CD8-positive, alpha-beta memory T cell (primary cell): ENCODE measurements at places on chromosomes 3 and 15.
A peak's percentile ranks its signal among the peaks of the same experiment; 100 is the strongest.

DNA sequence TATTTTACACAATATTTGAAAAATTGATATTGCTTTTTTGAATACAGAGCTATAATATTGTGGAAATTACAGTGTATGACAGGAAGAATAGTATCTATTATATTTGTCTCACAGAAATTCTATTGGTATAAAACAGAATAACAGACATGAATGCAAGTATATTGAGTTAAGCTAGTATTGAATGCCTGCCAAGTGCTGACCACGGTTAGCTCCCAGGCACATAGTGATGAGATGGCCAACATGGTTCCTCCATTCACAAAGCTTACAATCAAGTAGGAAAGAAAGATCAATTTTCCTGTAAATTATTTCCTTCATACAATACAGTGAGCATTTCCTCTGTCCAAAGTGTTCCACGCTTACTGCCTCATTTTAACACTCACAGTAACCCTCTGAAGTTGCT lies 67.6 kb downstream of the TP63 start:
- no peaks in the 10 kb centered on the region for H3K27me3 ChIP-seq
- no peaks in the 10 kb centered on the region for H3K4me1 ChIP-seq
- no peak overlapping the region for H3K27ac ChIP-seq
- no peak overlapping the region for H3K4me3 ChIP-seq
- no peak for DNase-seq

- H3K27ac ChIP-seq: no peak overlapping the region
- DNase-seq: no peak
- H3K36me3 ChIP-seq: peaks cover 34% of the 10 kb centered on the region
- no peaks in the 10 kb centered on the region for H3K27me3 ChIP-seq
- H3K4me3 ChIP-seq: no peak overlapping the region
These were observed 27.8 kb upstream of the CRTC3 start for GRCh38 chr15:90501898-90502297.

GRCh38 chr3:134959516-134959915 lies 164.5 kb downstream of the EPHB1 start:
- no peak overlapping the region for H3K4me3 ChIP-seq
- no peaks in the 10 kb centered on the region for H3K36me3 ChIP-seq
- no peak for DNase-seq

DNA sequence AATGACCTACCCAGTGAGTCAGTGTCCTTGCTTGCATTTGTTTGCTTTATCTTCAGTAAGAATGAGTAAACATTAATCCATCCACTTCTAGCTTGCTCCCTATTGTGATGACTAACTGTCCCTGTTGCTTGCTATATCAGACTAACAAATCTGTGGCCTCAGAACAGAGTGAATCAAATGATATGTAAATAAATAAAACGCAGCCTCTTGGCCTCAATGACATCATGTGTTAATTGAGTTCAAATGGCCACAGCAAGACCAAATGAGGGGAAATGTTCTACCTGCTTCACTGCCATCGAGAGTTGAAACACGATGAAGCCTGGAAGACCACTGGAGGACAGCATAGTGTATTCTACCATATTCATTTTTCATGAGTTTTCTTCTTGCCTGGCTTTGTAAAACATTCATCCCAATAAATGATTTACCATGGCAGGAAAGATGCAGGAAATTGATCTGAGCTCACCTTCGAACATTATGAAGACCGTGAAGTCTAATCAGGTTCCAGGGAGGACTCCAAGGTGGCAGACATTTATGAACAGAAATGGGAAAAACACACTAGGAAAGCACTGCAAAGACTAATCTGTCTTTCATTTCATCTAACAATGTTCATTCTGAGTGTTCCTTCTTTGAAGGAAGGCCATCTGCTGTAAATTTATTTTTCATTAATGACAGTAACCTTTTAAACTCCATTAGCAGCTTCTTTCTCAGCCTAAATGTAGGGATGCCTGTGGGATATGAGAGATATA lies 1144.5 kb downstream of the TUSC7 start:
- no peaks in the 10 kb centered on the region for H3K36me3 ChIP-seq
- H3K27ac ChIP-seq: no peak overlapping the region
- DNase-seq: no peak
- H3K4me1 ChIP-seq: no peaks in the 10 kb centered on the region
- H3K27me3 ChIP-seq: no peaks in the 10 kb centered on the region
- no peak overlapping the region for H3K4me3 ChIP-seq

DNA sequence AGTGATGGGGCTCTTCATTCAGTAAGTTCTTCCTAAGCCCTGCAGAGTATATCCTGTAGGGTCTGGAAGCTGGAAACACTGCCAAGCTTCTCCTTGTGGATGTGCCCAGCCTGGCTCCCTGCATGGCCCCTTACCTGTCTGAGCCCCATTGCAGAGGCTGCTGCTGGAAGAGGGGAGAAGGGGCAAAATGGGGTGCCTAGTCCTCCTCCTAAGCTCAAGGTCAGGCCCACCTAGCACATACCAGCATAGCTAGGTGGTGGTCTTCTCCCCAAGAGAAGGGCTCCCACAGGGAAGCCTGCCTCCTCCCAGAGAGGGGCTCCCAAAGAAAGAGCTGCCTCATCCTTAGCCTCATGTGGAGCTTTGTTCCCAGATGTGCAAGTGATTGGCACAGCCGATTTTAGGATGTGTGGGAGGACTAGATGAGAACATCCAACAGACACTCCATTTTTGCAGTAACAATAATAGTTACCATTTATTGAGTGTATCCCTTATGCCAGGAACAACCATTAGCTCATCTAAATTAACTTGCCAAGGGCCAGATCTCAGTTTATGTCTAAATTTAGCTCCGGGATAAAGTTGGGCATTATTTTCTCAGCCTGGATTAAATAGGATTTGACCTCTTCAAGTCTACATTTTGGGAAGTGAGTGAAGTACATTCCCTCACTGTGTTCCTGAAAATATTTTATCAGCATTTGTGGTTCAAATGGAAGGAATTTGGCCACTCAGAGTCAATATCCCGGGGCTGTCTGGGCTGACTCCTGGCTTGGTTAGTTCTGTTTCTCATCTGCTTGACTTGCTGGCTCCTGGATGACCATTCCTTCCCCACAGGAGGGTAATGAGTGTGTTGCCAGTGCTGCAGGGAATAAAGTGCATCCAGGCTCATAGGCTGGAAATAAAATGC lies 291.1 kb upstream of the ROPN1 start:
- no peak for DNase-seq
- H3K36me3 ChIP-seq: no peaks in the 10 kb centered on the region
- H3K4me3 ChIP-seq: no peak overlapping the region
- H3K4me1 ChIP-seq: no peaks in the 10 kb centered on the region
- H3K27me3 ChIP-seq: peaks cover 3% of the 10 kb centered on the region

DNA sequence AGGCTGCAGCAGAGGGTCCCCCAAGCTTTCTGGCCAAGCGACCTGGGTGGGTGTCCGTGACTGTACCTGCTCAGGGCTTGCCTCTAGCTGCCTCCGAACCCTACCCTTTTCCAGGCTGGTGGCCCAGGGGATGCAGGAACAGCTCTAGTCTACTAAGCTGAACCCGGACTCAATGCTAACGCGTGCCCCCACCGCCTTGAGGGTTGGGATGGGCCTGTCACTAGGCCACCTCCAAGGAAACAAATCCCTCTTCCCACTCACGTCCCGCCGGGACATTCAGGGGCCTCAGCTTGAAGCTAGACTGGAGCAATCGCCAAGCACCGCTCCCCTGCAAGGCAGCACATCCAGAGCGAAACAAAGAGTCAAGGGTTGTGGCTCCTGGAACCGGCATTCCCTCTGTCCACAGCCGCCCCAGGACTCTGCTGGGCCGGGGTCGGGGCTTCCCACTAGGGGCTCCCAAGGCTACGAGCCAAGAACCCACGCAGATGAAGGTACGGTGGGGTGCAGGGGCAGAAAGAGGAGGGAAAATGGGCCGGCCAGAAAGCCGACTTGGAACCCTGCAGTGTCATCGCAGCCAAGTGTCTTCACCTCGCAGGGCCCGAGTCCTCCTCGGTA lies 2.9 kb downstream of the FBXL22 start:
- no peak for DNase-seq
- no peaks in the 10 kb centered on the region for H3K36me3 ChIP-seq
- H3K27me3 ChIP-seq: no peaks in the 10 kb centered on the region
- H3K4me1 ChIP-seq: peaks cover 27% of the 10 kb centered on the region
- H3K27ac ChIP-seq: peak overlapping the region; percentile 84

DNA sequence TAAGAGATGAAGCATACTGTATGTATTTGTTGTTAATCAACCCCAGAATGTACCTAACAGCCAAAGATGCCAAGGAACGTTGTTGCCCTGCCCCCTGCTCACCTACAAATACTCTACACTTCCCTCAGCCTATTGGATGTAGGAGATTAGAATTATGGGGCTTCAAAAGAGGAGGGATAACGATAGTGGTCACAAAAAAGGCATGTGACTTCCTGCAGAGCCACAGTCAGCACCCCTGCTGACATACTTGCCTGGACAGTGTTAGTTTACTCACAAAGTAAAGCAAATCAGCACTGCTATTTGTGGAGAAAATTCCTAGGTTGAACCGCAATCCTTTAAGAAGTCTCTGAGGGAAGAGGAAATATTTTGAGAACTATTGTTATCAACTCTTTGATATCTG lies 37.9 kb downstream of the PARP15 start:
- no peak overlapping the region for H3K4me3 ChIP-seq
- no peaks in the 10 kb centered on the region for H3K4me1 ChIP-seq
- peaks cover 22% of the 10 kb centered on the region for H3K36me3 ChIP-seq
- no peaks in the 10 kb centered on the region for H3K27me3 ChIP-seq
- H3K27ac ChIP-seq: no peak overlapping the region

DNA sequence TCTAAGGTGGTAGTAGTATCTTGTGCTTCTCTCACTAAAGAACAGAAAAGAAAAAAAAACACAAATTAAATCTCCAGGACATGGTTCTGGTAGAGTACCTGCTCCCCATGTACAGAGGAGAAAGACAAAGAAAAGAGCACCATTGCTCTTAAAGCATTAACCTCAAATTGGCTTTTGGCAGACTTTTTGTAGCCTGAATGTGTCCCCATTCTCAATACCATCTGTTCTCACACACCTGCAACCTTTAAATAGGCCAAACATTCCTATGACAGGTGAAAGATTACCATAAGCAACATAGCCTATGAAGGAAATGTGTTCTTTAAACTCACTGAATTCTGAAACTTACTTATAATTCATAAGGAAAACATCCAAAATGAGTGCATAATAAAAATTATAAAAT lies 68.0 kb downstream of the TIPARP start:
- H3K4me1 ChIP-seq: no peaks in the 10 kb centered on the region
- H3K4me3 ChIP-seq: no peak overlapping the region
- H3K27ac ChIP-seq: no peak overlapping the region
- no peaks in the 10 kb centered on the region for H3K36me3 ChIP-seq

DNA sequence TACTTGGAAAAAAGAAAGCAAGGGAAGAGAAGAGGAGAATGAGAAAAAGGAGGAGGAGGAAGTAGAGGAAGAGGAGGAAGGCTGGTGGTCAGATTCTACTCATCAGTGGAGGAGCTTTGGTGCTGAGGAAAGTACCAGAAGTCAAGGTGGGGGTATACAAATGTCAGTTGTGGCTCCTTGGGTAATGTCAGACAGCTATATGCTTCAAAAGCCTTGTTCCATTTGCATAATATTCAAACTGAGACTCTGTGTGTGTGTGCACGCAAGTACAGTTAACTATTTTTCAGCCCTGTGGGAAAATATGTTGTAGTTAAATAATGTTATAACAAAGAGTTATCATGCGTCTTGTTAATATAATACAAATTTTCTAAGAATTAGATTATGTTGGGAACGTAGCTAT lies 609.7 kb downstream of the PDCD6IP start:
- H3K4me3 ChIP-seq: no peak overlapping the region
- no peaks in the 10 kb centered on the region for H3K36me3 ChIP-seq
- no peaks in the 10 kb centered on the region for H3K4me1 ChIP-seq
- H3K27ac ChIP-seq: no peak overlapping the region
- no peaks in the 10 kb centered on the region for H3K27me3 ChIP-seq
- DNase-seq: no peak

- H3K36me3 ChIP-seq: no peaks in the 10 kb centered on the region
- H3K4me1 ChIP-seq: no peaks in the 10 kb centered on the region
- no peak overlapping the region for H3K27ac ChIP-seq
- H3K27me3 ChIP-seq: no peaks in the 10 kb centered on the region
- no peak for DNase-seq
These were observed 307.6 kb downstream of the GAP43 start for GRCh38 chr3:115930922-115931321.

DNA sequence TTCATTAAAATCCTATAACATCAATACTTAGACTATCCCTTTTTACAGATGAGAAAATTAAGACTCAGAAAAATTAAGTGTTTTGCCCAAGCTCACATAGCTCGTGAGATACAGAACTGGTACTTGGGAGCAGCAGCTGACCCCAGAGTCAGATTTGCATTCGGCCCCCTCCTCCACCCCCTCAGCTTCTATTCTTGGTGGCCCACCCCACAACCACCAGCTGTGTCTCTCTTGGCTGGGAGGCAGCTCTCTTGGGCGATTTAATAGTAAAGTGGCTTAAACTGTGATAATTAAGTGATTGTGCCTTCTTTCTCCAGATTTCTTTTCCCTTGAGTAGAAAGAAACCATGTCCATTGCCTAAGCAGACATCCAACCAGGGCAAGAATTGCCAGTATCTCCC lies 203.6 kb upstream of the PDZRN3 start:
- H3K36me3 ChIP-seq: no peaks in the 10 kb centered on the region
- no peaks in the 10 kb centered on the region for H3K4me1 ChIP-seq
- H3K27me3 ChIP-seq: no peaks in the 10 kb centered on the region
- no peak for DNase-seq

DNA sequence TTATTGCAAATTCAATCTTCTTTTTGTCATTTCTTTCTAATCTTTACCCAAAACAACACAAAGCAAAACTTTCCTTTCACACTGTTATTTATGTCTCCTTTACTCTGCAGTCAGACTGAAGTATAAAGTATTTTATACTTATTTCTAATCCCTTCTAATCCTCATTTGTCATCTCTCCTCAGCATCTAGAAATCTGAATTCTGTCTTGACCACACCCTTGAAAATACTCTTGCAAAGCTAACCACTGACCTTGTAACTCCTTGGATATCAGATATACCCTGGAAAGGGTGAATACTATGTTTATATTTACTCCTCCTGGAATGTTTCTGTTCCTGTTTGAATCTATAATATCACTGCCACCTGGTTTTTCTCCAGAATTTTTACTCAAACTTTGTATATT lies 481.1 kb downstream of the ZNF385D start:
- H3K36me3 ChIP-seq: no peaks in the 10 kb centered on the region
- no peak overlapping the region for H3K4me3 ChIP-seq
- no peaks in the 10 kb centered on the region for H3K27me3 ChIP-seq
- H3K4me1 ChIP-seq: no peaks in the 10 kb centered on the region
- no peak overlapping the region for H3K27ac ChIP-seq
- DNase-seq: no peak

DNA sequence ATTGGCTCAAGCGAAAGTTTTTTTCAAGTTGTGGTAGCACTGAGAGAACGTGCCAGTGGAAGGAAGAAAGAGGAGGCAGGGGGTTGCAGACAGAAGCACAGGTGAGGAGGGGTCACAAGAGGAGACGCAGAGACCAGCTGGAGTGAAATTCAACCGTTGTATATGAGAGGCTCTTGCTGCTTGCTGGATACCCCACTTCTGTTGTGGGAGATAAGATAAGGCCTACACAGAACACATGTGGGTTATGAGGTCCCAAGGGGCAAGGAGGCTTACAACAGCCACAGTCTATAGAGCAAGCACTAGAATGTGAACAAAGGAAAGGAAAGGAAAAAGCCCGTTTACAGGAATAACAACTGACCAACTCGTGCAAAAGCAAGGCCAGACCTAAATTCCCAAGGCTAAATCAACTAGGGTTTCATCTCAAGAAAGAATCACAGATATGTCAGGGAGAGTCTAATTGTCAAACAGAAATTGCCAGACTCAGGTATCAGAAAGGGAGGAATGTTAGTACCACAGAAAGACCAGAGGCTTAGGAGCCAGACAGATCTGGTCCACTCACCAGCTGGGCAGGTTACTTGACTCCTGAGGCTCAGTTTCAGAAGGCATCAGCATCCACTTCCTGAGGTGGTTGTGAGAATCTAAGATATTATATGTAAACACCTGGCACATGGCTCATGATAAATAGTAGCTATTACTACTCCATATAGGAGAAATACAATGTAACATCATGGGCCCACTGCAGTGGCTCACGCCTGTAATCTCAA lies 60.9 kb downstream of the MSL2 start:
- H3K36me3 ChIP-seq: no peaks in the 10 kb centered on the region
- H3K4me1 ChIP-seq: no peaks in the 10 kb centered on the region
